ENCODE measurements at places on chromosomes 4 and X.

GRCh38 chr4:184064877-184065276 lies 152.8 kb downstream of the ENPP6 start:
- DNase-seq: no peak

- DNase-seq: no peak
Measured at GRCh38 chr4:185805979-185806378, 6.0 kb downstream of the SORBS2 start.

GRCh38 chrX:53481816-53482465 lies 47.8 kb upstream of the HSD17B10 start:
- DNase-seq: no peak

DNA sequence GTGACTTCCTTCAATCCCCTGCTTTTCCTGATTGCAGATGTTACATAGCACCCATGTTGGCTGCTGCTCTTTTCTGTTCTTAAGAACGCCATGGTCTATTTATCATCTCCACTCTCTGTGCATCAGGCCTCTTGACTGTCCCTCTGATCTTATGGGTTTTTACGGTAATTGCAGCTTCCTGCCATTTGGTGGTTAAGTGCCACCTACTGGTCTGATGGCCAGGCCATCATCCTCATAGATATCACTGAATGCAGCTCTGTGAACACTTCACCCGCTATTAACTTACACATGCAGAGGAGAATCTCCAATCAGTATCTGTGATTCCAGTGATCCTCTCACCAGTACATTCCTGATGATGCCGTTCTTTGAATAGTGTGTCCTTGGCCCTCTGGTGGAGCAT lies 382.4 kb downstream of the TRAM1L1 start:
- no peak for DNase-seq

GRCh38 chr4:31237233-31237632 lies 517.1 kb downstream of the PCDH7 start:
- DNase-seq: no peak

DNA sequence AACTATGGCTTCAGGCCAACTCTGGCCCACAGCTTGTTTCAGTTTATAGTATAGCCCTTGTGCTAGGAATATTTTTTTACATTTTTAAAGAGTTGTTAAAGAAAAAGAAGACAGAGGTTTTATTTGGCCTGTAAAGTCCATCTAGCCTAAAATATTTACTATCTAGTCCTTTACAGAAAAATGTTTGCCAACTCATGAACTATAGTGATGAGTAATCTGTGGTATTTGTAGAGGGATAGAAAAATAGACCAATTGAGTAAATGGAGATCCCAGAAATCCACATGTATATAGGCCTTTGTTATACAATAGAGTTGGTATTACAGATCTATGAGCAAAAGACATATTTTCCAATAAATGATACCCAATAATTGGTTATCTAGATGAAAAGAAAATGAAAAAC lies 288.7 kb downstream of the PRDM5 start:
- DNase-seq: no peak

DNA sequence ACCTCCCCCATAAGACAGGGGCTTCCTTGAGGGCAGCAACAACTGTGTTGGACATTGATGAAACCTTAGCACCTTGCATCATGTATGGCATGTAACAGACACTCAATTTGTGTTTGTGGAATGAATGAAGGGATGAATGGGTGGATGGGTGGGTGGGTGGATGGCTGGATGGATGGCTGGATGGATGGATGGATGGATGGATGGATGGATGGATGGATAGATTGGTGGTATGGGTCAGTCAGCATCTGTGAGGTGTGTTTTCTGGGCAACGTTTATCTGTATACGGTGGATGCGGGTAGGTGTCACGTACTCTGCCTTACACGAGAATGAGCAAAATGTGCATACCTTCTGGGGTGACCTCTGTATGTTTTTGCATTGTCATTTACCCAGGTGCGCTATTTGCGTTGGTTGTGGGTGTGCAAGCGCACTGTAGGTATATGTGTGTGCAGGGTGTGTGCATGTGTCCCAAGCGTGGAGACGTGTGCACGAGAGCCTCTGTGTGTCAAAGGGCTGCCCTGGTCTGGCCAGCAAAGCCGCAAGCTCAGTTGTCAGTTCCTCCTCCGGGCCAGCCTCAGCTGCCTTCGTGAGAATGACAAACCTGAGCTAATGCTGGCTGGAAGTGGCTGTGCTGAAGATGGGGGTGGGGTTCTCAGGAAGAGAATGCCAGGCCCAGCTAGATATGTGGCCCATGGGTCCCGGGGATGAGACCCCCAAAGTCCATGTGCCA lies 26.5 kb downstream of the ELF4 start:
- no peak for DNase-seq

DNA sequence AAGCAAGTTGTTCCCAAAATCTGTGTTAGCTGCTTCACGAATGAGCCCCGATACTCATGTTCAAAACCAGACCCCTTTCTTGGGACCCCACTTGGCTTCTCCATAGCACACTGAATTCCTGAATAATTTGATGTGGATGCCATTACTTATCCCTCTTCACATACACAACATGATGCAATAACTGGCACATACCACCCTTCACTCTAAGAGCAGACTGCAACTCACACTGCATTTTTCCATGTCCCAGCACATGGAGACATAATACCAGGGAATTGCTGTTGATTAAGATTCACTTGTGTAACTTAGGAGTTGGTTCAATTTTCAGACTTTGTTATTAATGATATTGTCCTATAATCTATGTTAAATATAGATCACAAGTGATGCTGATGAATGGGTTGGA lies 213.4 kb downstream of the MAML3 start:
- DNase-seq: no peak

DNA sequence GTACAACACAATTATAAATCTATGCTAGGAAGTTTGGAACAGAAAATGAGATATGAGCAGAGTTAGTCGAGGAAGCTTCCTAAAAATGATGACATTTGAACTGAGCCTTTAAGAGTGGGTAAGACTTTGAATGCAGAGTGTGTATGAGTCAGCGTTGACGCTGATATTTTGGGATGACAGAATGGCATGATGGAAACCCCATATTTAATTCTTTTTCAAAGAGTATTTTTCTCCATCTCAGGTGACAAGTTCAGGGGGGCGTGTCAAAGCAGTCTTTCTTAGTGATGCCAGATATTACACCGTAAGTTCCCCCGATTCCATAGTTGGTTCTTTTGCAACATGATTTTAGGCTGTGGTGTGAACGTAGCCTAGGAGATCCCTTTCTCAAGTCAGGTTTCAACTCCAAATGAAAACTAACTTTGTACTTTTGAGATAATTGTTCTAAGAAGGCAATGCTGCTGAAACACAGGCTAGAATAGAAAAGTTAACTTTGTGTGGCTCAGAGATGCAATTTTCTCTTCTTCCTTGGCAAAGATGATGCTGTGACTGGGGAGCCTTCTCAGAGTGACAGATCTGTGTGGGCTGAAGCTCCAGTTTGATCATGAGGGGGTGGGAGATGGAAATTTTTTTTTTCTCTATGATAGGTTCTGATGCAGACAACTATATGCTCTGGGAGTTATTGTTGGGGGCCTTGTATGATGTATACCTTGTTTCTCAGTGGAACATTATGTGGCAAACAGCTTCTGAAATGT lies 59.2 kb downstream of the GLUD2 start:
- DNase-seq: no peak

- no peak for DNase-seq
Measured at GRCh38 chrX:107504006-107504405, 54.6 kb downstream of the FRMPD3 start.

GRCh38 chrX:96453139-96453538 lies 231.5 kb upstream of the DIAPH2 start:
- DNase-seq: no peak

DNA sequence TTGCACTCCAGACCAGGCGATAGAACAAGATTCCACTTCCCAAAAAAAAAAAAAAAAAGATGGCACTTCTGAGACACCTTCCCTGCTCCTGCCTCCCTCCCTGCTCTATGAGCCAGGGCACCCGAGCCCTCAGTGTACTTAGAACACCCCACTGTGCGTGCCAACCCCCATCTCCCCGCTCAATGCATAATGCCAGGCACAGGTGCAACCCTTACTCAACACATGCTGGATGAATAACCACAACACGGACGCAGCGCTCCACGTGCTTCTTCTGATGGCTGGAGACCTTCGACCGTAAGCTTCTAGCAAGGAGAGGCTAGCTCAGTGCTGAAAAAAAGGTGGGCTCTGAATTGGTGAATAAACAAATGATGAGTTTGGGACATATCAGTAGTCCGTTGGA lies 19.9 kb upstream of the IRAK1 start:
- no peak for DNase-seq

GRCh38 chr4:112146502-112146813 lies 1.2 kb downstream of the FAM241A start:
- DNase-seq: no peak

- no peak for DNase-seq
Measured at GRCh38 chr4:96347582-96347981, 507.7 kb downstream of the PDHA2 start.

- DNase-seq: no peak
Measured at GRCh38 chr4:26279446-26279845, 41.4 kb upstream of the RBPJ start.

- DNase-seq: no peak
Measured at GRCh38 chrX:24166078-24166477, 16.5 kb downstream of the ZFX start.
